ENCODE measurements at places on chromosomes 7 and 10.

DNA sequence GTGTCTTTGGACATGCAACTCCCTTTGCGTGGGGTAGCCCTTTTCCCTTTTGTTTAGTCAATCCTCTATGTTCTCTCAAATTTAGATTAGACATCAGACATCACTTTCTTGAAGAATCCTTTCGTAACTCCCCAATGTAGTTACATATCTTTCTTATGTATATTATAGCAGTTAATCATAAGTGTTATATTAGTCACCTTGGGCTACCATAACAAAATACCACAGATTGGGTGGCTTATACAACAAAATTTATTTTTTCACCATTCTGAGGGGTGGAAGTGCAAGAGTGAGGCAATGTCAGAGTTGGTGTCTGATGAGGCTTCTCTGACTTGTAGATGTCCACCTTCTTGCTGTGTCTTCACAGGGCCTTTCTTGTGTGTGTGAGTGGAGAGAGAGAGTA is 105.7 kb downstream of the PHTF2 start:
- DNase-seq = no peak

DNA sequence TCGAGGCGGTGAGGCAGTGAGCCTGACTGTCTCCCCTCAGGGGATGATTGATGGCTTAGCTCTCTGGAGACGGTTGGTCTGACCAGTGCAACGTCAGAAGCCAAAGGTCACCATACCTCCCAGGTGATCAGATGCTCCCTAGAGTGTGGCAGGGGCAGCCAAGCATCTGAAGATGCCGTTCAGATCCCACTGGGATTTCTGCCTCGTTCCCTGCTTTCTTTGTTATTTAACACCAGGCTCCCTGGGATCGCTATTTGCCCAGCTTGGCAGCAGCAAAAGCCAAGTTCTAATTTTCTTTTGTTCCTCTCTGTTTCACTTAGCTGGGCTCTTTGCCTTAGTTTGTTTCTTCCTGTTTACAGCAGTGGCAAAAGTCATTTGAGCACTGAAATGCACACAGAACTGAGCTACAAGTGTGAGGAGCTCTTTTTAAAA is 53.5 kb upstream of the SVIL start:
- DNase-seq = no peak

- no peak for DNase-seq
These were observed 877 bp upstream of the NOD1 start for GRCh38 chr7:30479202-30480120.

GRCh38 chr7:77453531-77453930 is 37.4 kb upstream of the GSAP start:
- DNase-seq = no peak

- DNase-seq = no peak
These were observed 37.1 kb downstream of the COL1A2 start for GRCh38 chr7:94431619-94432280.

GRCh38 chr7:67267914-67268313 is 271.3 kb downstream of the TYW1 start:
- DNase-seq = no peak

GRCh38 chr7:69260023-69260422 is 338.3 kb upstream of the AUTS2 start:
- DNase-seq = no peak

DNA sequence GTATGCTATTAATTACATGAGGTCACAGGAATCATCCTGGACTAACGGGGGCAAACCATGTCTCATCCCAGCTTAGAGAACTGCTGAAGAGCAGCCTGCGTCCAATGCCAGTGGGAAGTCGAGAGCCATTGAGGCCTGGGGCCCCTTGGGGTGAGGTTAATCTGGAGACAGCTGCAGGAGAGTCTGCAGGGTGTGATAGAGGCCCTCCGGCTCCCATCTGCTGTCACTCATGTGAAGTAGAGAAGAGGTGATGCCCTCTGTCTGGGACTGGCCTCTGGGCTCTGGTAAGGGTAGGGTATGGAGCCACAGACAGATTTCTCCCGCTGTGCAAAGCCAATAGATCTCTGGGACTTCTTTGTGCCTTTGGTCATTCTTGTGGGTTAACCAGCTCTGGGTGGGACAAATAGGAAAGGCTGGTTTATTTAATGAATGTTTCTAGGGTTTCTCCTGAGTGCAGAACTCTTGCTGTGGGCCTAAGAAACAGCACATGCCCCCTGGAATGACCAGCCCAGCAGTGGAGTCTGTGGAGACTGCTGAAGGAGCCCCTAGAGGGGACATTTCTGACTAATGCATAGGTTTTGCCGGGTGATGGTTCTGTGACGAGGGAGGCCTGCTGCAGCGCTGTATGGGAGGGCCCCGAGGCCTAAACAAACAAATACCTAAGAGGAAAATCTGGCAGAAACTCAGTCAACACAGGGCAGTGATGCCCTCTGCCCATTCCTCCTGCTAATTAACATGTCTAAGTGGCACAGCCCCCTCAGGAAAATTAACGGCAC is 34.5 kb downstream of the CRHR2 start:
- DNase-seq = no peak

- no peak for DNase-seq
These were observed 31.2 kb upstream of the GPR37 start for GRCh38 chr7:124796771-124797170.

DNA sequence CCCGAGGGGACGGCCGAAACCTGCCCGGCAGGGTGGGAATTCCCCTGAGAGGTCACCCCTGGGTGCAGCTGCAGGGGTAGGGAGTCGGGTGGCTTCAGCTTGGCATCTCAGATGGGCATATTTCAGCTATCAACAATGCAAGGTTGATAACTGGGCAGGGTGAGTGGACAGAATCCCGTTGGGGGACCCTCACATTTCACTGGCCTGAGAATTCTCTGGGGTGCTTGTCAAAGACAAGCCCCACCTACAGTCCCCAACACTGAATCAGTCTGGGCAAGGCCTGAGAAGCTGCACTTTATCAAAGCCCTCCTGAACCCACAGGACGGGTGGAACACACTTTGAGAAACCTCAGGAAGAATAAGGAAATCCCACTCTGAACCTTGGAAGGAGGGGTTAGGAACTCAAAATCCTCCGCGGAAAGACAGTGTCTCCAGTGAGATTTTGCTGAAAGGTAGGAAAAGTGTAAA is 3.1 kb downstream of the RGS10 start:
- no peak for DNase-seq

DNA sequence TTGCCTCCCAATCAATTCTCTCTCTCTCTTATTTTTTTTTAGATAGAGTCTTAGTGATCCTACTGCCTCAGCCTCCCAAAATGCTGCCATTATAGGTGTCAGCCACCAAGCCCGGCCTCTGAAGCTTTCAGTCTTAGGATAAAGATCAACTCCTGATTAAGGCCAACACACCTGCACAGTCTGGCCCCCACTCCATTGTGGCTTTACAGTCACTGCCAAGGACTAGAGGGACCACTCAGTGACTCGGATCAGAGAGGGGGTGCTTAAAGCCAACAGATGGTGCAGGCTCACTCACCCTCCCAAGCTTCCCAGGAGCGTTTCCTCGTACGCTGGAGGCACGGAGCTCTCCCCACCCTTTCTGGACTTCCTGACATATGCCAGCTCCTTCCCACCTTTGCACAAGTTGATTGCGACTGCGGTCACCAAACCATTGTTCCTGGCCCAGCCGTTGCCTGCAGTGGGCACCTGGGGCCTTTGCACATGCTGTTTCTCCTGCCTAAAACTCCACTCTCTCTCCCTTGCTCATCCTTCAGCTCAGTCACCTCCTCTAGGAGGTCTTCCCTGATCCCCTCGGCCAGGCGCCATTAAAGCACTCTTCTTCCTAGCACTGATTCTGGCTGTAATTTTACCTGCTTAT is 1.7 kb upstream of the CDH23 start:
- no peak for DNase-seq

DNA sequence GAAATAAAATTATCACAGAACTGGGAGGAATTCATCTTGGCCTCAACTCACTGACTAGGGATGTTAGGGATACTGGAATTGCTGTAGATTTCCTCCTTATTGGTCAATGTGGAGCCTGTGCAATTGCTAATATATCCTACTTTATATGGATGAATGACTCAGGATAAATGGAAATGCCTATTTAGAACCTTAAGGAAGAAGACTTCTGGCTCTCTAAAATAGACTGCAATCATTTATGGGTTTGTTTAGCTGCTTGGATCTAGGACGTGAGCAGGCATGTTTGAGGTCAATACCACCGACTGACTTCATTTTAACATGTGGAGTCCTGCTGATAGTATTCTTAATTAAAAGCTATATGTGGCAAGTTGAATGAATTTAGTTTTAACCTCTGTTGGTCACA is 1040.1 kb upstream of the LRRN3 start:
- no peak for DNase-seq

DNA sequence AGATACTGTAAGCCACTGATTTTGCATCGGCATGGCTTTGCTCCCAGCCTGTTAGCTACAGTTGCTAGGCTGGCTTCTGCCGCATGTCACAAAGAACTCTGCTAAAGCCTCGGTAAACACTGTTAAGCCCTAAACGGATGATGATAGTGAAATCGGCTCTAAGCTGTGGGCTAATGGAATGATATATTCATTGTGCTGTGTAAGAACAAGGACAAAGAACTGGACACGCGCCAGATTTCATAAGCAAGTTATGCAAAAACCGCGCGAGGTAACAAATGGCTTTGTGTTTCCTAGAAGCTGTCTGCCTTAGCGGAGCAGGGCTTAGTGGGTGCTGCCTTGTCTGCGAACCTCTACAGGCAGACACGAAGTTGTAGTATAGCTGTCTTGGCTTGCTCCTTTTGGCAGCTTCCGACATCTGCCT is 331.3 kb upstream of the COBL start:
- DNase-seq = peak; percentile 42

- no peak for DNase-seq
These were observed 85.0 kb downstream of the ANKRD61 start for GRCh38 chr7:6116211-6116610.

GRCh38 chr10:73494213-73494612 is 1.6 kb downstream of the PPP3CB start:
- no peak for DNase-seq

DNA sequence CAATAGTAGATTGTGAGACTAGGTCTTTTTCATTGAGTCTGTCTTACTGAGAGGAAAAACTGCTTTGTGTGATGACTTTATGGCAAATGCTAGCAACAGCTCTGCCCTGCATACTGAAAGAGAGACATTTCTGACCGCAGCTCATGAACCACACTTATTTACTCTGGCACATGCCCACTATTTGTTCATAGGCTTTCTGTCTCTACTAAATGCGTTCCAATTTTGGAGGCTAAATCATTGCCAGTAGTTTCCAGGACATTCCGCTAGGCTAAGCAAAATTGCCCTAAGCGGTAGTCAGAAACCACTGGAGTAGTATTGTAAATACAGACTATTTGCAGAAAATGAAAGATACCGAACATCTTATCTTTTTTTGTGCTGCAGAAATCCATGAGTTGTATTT is 55.6 kb upstream of the DLX6 start:
- DNase-seq = no peak

- DNase-seq = peak; percentile 85
These were observed at the start of gene CLIP2 for GRCh38 chr7:74289018-74289658. Gene CLIP2, plus strand, starts transcription at chr7:74289407. Its CDS starts 28,140 bp downstream, at chr7:74317547.

GRCh38 chr10:124742413-124743190 is 1.6 kb downstream of the FAM53B start:
- DNase-seq = no peak

- DNase-seq = no peak
These were observed 277.0 kb downstream of the ZEB1 start for GRCh38 chr10:31595992-31596391.

GRCh38 chr7:139682136-139683013 is 95.4 kb downstream of the HIPK2 start:
- DNase-seq = no peak

- DNase-seq = no peak
These were observed 51.2 kb upstream of the SGCE start for GRCh38 chr7:94706996-94707740.

DNA sequence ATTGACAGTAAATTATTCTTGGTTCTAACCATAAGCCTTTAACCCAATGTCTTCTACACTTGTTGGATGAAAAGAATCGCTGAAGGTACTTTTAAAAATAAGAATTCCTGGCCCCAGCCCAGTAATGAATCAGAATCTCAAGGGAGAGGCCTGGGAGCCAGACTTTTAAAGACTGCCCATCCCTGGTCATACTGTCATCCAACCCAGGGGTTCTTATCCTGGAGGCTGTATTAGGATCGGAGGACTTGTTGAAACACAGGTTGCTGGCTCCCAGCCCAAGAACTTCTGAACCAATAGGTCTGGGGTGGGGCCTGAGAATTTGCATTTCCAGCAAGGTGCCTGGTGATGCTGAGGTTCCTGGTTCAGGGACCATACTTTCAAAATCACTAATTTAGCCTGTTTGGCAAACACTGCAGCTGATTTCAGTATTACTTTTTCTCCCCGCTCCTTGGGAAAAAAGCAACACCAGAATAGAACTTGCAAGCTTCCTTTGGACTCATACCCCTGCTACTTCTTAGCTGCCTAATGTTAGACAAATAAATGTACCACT is 79.5 kb upstream of the FAM133B start:
- no peak for DNase-seq

DNA sequence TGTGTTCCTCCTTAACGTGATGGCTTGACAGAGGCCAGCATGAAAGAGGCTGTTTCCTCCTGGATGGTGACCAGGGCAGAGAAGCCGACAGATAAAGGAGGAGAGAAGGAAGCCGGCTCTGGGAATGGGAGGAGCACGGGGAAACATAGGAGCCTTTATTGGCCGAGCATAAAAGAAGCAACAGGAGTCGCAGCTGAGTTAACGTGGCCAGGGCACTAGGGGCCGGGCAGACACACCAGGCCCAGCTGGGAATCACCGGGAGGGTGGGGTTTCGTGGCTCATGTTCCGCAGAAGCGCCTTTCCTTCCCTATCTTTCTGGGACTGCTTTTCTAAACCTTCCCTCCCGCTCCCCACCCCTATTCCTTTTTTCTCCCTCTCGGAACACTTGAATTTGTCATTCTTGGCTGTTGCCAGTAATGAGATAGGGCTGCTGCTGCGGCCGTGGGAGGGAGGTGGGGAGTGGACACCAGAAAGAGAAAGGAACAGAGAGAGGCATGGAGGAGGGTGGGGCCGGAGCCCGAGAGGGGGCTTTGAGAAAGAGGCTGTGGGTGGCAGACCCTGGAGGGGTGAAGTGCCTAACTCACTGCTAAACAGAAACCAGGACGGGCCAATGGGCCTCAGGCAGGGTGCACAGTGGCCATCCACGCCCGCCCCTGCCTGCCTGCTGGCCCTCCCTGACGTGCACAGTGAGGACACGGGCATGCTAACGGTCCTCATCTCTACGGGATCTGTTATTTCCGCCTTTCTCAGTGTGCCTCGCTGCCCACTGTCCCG is 65.2 kb downstream of the COL13A1 start:
- no peak for DNase-seq

GRCh38 chr7:144549861-144550260 is 146.4 kb upstream of the NOBOX start:
- DNase-seq = no peak
